Bronchus fibroblast of lung (primary cell): ENCODE measurements at places on chromosomes 5 and 9. TPM values are rescaled to one million over a fixed set of nuclear protein-coding genes. Genes with fewer than 3 reads are reported as not detected.

PCDHAC1 gene
- not detected in 2 replicates for total RNA-seq

SMIM32 gene
- total RNA-seq, result not detected in 2 replicates

FOXD4L6 gene
- total RNA-seq, result under 0.01 TPM in 1 of 2 replicates, not detected in the other

MYO10 gene
- 15.6 and 16.8 TPM in 2 replicates for total RNA-seq

FCN2 gene
- total RNA-seq, result not detected in 2 replicates

ENTPD2 gene
- not detected in 2 replicates for total RNA-seq

IFNK gene
- total RNA-seq, result not detected in 2 replicates

IL9 gene
- not detected in 2 replicates for total RNA-seq

PCDHGB4 gene
- 4.0 and 4.4 TPM in 2 replicates for total RNA-seq

GPRIN1 gene
- total RNA-seq, result 9.2 and 9.7 TPM in 2 replicates

DMXL1 gene
- 10.7 and 11.3 TPM in 2 replicates for total RNA-seq

ENG gene
- 47.2 and 48.9 TPM in 2 replicates for total RNA-seq

ITGA1 gene
- total RNA-seq, result 7.9 and 12.9 TPM in 2 replicates

BRINP1 gene
- total RNA-seq, result not detected in 2 replicates
